Activated CD8-positive, alpha-beta T cell treated with anti-CD3 and anti-CD28 coated beads for 36 hours (primary cell): ENCODE measurements at places on chromosomes 16 and 17. TPM values are rescaled to one million over a fixed set of nuclear protein-coding genes. Genes with fewer than 3 reads are reported as not detected.

Gene RAB11FIP4
- total RNA-seq = 39.1 TPM

GRCh38 chr16:85759136-85759535 lies 8.2 kb upstream of the C16orf74 start:
- H3K4me1 ChIP-seq = peaks cover 20% of the 10 kb centered on the region
- peaks cover 22% of the 10 kb centered on the region for H3K27me3 ChIP-seq
- no peak overlapping the region for H3K4me3 ChIP-seq
- DNase-seq = no peak
- no peak overlapping the region for H3K27ac ChIP-seq

Gene PPY
- not detected for total RNA-seq

Gene TMEM238L
- total RNA-seq = not detected

Gene PRSS22
- total RNA-seq = not detected

- H3K4me3 ChIP-seq = peak overlapping the region; percentile 21
- H3K27me3 ChIP-seq = no peaks in the 10 kb centered on the region
- peaks cover 48% of the 10 kb centered on the region for H3K4me1 ChIP-seq
Observed at GRCh38 chr16:46970089-46970488, 3.4 kb downstream of the DNAJA2 start.

- no peak overlapping the region for H3K27ac ChIP-seq
- peaks cover 8% of the 10 kb centered on the region for H3K27me3 ChIP-seq
- DNase-seq = no peak
Observed at GRCh38 chr17:68972119-68972704, 17.0 kb upstream of the ABCA8 start.

GRCh38 chr16:77117707-77118106 lies 73.3 kb upstream of the MON1B start:
- no peaks in the 10 kb centered on the region for H3K36me3 ChIP-seq
- H3K27ac ChIP-seq = no peak overlapping the region
- DNase-seq = no peak
- H3K4me1 ChIP-seq = no peaks in the 10 kb centered on the region
- no peak overlapping the region for H3K4me3 ChIP-seq
- peaks cover 6% of the 10 kb centered on the region for H3K27me3 ChIP-seq

Gene ZPBP2
- total RNA-seq = not detected

- H3K27ac ChIP-seq = no peak overlapping the region
- no peaks in the 10 kb centered on the region for H3K4me1 ChIP-seq
- H3K27me3 ChIP-seq = no peaks in the 10 kb centered on the region
- H3K36me3 ChIP-seq = no peaks in the 10 kb centered on the region
- DNase-seq = no peak
Observed at GRCh38 chr16:9526791-9527190, 435.3 kb downstream of the HAPSTR1 start.

GRCh38 chr16:50045412-50045811 lies 20.4 kb upstream of the HEATR3 start:
- H3K4me1 ChIP-seq = no peaks in the 10 kb centered on the region
- no peak overlapping the region for H3K27ac ChIP-seq
- H3K4me3 ChIP-seq = no peak overlapping the region
- H3K36me3 ChIP-seq = no peaks in the 10 kb centered on the region
- DNase-seq = no peak

- H3K27me3 ChIP-seq = no peaks in the 10 kb centered on the region
- no peak overlapping the region for H3K4me3 ChIP-seq
- H3K27ac ChIP-seq = no peak overlapping the region
- H3K36me3 ChIP-seq = peaks cover 20% of the 10 kb centered on the region
- no peak for DNase-seq
Observed at GRCh38 chr16:15721018-15721417, 71.0 kb downstream of the NDE1 start.

- no peaks in the 10 kb centered on the region for H3K27me3 ChIP-seq
- H3K4me3 ChIP-seq = no peak overlapping the region
- no peaks in the 10 kb centered on the region for H3K4me1 ChIP-seq
- no peaks in the 10 kb centered on the region for H3K36me3 ChIP-seq
Observed at GRCh38 chr17:59451706-59452105, 113.7 kb upstream of the DHX40 start.

Gene MT4
- not detected for total RNA-seq

GRCh38 chr17:73318427-73318813 lies 6.6 kb upstream of the CDC42EP4 start:
- DNase-seq = no peak
- H3K36me3 ChIP-seq = no peaks in the 10 kb centered on the region
- no peak overlapping the region for H3K4me3 ChIP-seq
- H3K4me1 ChIP-seq = no peaks in the 10 kb centered on the region
- no peaks in the 10 kb centered on the region for H3K27me3 ChIP-seq

Gene CES5A
- total RNA-seq = not detected

- H3K4me1 ChIP-seq = peaks cover 44% of the 10 kb centered on the region
- H3K36me3 ChIP-seq = peaks cover 32% of the 10 kb centered on the region
- DNase-seq = peak; percentile 85
- no peaks in the 10 kb centered on the region for H3K27me3 ChIP-seq
- peak overlapping the region; percentile 82 for H3K4me3 ChIP-seq
Observed at GRCh38 chr16:89721546-89722391, 432 bp downstream of the ZNF276 start.

Gene KRTAP2-2
- total RNA-seq = not detected

Gene AXIN2
- total RNA-seq = 1.0 TPM

Gene SLC46A1
- total RNA-seq = 3.1 TPM

Gene ALOX15B
- not detected for total RNA-seq

DNA sequence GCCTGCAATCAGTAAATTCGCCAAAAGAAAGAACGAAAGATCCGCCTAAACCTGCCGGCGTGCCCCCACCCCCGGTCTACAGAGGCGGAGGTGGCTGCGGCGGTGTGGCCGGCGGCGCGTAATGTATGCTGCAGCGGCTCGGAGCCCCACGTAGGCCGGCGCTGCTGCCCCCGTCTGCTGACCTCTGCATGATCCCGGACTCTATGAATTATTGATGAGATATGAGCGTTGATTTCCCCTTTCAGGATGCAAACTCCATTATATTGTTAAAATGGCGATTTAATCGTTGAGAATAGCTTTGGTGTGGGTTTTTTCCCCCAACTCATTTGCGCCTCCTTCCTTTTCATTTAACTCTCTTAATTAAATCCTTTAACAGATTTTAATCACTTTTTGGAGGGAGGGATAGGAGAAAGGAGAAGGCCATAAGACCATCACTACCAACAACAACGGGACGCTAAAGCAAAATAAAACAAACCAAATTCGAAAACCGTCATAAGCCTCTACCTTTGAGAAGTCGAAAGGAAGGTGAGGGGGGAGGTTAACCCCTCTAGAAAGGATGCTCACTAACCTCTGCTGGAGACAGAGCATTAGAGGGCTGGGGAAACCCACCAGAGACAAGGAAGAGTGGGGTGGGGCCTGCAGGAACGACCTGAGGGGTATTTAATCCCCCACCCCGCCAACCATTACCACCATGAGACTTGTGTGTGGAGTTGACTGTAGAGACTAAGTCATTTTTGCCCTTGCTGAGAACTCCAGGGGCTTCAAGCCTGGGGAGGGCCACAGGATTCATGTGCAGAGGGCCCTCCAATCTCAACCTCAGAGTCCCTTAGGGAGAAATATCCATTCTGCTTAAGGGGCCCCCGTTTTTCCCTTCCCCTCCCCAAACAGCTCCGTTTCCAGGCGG lies 3.4 kb downstream of the HOXB3 start:
- peak; percentile 73 for DNase-seq
- H3K36me3 ChIP-seq = no peaks in the 10 kb centered on the region
- peak overlapping the region; percentile 89 for H3K4me3 ChIP-seq
- peaks cover 27% of the 10 kb centered on the region for H3K4me1 ChIP-seq

DNA sequence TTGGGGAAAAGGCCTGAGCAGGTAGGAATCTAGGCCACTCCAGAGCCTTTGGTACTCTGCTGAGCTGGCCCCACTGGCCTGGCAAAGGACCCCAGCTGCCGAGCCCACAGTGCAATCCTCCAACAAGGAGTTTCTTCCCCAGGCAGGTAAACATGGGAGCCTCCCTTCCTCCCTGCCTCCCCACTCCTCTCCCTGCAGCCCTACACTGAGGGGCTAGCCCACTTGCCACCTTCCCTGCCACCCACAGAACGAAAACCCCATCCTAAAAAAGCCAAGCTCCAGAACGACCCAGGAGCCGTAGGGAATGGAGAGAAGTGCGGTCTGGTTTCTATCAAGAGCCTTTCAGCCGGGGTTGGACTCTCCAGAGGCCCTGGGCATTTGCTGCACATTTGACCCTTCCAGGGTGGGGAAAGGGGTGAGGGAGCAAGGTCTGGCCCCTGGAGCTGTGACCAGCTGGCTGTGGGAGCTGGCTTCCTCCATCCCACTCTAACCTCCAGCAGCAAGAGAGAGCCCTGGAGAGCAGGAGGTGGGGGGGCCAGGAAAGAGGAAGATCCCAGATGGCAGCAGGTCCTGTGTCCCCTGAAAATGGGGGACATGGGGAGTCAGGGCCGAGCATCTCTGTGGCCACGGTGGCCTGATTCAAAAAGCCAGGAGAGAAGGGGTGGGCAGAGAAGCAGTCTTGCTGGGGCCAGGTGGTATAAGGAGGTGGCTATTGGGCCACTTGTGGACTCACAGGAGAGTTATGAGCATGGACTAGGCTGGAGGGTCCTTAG lies 1.3 kb downstream of the HID1 start:
- H3K4me3 ChIP-seq = peak overlapping the region; percentile 70
- no peak for DNase-seq
- no peak overlapping the region for H3K27ac ChIP-seq
- H3K4me1 ChIP-seq = peaks cover 11% of the 10 kb centered on the region
- no peaks in the 10 kb centered on the region for H3K36me3 ChIP-seq
- H3K27me3 ChIP-seq = peaks cover 12% of the 10 kb centered on the region

GRCh38 chr16:2904922-2905240 lies 6.8 kb upstream of the FLYWCH1 start:
- H3K27me3 ChIP-seq = no peaks in the 10 kb centered on the region
- DNase-seq = no peak
- peak overlapping the region; percentile 80 for H3K27ac ChIP-seq
- peaks cover 20% of the 10 kb centered on the region for H3K4me1 ChIP-seq

DNA sequence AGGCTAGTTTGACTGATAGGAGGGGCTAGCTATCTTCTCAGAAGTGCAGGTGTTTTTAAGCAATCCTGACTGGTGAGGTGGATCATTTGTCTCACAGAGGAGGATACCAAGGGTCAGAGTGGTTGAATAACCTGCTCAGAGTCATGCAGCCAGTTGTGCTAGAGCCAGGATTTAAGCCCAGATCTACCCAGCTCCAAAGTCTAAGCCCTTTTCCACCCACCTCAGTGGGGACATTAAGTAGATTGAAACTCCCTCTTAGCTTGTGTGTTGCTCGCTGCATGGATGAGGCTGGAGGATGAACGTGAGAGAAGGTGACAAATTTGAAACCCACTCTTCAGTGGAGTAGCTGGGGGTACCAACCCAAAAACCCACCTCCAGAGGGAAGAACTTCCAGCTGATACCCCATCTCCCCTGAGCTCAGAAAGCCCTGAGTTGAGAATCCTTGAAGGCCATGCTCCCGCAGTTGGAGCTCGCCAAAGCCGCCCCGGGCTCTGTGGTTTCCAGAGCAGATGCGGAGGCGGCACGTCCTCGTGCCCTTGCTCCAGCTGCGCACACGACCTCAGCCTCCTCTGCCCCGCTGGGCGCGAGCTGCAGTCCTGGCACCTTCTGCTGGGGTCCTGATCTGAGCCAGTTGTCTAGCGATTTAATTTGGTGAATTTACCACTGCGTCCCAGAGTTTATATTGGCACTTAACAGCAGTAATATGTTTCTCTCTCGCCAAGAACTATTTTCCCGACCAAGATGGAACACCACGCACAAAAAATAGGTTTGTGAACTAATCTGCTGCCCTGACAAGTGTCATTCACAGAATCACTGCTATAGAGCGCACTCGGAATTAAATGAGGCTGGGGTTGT lies 159.5 kb downstream of the CCDC182 start:
- no peaks in the 10 kb centered on the region for H3K27me3 ChIP-seq
- H3K4me3 ChIP-seq = no peak overlapping the region
- peak overlapping the region; percentile 52 for H3K27ac ChIP-seq
- H3K4me1 ChIP-seq = peaks cover 6% of the 10 kb centered on the region
- no peaks in the 10 kb centered on the region for H3K36me3 ChIP-seq

DNA sequence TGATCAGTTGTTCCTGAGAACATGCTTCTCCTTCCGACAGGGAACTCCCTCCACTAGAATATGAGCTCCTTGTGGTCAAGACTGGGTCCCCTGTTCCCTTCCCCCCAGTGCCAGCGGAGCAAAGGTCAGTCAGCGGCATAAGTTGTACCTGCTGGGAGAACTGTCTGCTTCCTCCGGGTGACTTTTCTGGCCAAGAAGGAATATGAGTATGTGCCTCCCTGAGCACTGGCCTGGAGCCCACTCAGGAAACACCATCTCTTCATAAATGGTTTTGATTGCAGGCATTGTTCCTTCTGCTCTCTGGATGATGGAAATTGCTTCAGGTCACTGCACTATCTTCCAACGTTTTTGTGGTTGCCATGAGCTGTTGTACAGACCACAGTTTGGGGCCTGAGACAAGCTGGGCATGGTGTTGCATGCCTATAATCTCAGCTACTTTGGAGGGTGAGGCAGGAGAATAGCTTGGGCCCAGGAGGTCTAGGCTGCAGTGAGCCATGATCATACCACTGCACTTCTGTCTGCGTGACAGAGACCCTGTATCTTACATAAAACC lies 2.9 kb upstream of the P4HB start:
- H3K27me3 ChIP-seq = no peaks in the 10 kb centered on the region
- peak overlapping the region; percentile 85 for H3K27ac ChIP-seq
- H3K4me1 ChIP-seq = peaks cover 47% of the 10 kb centered on the region
- no peak for DNase-seq

DNA sequence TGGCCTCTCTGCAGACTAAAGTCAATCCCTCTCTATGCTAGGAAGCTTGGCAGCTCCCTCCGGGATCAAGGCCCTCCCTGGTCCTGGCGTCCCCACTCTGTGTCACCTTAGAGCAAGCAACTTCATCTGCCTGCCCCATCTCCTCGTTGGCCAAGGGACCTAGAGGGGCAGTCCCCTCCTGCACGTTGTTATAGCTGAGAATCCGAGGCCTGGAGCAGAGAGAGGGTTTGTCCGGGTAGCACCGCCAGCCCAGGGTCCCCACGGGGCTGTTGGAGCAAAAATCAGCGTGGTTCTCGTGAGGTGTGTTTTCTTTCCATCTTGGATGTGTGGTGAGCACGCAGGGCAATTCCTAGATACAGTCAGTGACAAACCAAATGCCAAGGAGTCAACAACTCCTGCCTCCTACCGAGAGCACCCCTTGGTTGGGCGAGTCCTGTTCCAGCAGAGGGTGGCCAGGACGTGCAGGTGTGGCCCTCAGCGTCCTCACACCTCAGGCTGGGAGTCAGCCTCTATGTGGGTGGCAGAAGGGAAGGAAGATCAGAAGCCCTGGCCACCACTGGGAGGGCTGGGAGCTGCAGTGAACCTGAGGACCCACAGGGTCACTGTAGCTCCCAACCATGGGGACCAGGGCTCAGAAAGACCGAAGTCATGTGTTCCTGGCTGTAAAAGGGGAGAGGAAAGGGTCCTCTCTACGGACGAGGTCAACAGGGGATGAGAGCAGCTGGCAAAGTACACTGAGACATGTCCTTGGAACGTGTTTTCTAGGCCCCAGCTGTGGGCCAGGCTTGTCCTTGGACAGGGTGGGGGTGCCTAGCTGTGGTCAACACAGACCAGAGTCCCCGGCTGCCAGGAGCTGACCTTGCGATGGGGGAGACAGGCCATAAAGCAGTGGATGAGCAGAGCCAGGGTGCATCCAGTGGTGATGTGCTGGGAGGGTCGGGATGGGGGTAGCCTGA lies 85.6 kb upstream of the CIBAR2 start:
- no peaks in the 10 kb centered on the region for H3K36me3 ChIP-seq
- no peak overlapping the region for H3K4me3 ChIP-seq
- H3K27ac ChIP-seq = no peak overlapping the region
- H3K27me3 ChIP-seq = no peaks in the 10 kb centered on the region
- no peaks in the 10 kb centered on the region for H3K4me1 ChIP-seq

- peaks cover 83% of the 10 kb centered on the region for H3K4me1 ChIP-seq
- peaks cover 8% of the 10 kb centered on the region for H3K36me3 ChIP-seq
- H3K27me3 ChIP-seq = no peaks in the 10 kb centered on the region
- H3K4me3 ChIP-seq = peak overlapping the region; percentile 55
- peak overlapping the region; percentile 97 for H3K27ac ChIP-seq
Observed at GRCh38 chr17:67435122-67435521, 58.0 kb downstream of the PITPNC1 start.
